Stimulated activated CD4-positive, alpha-beta T cell treated with anti-CD3 and anti-CD28 coated beads, Interleukin-4, amount 100 ng/mL, for 4 hours (primary cell): ENCODE measurements at places on chromosomes 7 and 10.

DNA sequence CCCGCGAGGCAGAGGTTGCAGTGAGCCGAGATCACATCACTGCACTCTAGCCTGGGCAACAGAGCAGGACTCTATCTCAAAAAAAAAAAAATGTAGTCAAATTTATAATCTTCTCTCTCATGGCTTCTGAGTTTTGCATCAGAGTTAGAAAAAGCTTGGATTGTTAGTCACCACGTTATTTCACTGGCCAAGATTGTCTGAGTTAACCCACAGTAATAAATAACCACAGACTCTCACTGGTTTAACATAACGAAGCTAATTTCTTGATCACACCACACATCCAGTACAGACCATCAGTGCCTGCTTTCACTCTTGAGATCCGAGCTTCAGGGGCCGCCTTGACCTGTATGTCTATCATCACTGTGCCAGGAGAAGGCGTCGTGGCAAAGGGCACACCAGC is 116.8 kb upstream of the JCAD start:
- DNase-seq = no peak

DNA sequence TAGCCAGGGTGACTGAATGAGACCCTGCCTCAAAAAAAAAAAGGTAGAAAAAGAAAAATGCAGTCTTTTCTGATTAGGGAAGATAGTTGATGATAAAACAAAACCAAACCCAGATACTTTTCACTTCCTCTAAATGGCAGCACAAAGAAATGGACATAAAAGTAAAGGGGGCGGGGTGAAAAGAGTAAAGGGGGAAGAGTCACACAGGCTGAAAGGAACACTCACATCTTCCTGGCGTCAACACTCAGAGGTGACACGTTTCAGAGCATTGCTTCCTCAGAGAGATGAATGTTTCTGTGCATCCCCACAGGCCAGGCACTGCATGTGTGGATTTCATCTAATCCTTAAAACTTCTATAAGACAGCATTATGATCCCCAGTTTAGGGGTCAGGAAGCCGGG is 81.2 kb downstream of the HIPK2 start:
- no peak for DNase-seq

DNA sequence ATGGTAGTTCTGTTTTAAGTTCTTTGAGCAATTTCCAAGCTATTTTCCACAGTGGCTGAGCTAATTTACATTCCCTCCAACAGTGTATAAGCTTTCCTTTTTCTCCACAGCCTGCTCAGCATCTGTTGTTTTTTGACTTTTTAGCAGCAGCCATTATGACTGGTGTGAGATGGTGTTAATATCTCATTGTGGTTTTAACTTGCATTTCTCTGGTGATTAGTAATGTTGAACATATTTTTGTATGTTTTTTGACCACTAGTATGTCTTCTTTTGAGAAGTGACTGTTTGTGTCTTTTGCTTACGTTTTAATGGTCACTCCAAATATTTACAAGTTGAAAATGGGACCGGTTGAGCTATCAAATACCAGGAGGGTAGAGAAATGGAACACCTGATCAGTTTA is 20.4 kb downstream of the GNG11 start:
- DNase-seq = no peak

GRCh38 chr10:78520737-78521430 is 487.2 kb downstream of the RPS24 start:
- no peak for DNase-seq

- DNase-seq = no peak
Measured at GRCh38 chr7:103962070-103962469, 27.4 kb downstream of the RELN start.

DNA sequence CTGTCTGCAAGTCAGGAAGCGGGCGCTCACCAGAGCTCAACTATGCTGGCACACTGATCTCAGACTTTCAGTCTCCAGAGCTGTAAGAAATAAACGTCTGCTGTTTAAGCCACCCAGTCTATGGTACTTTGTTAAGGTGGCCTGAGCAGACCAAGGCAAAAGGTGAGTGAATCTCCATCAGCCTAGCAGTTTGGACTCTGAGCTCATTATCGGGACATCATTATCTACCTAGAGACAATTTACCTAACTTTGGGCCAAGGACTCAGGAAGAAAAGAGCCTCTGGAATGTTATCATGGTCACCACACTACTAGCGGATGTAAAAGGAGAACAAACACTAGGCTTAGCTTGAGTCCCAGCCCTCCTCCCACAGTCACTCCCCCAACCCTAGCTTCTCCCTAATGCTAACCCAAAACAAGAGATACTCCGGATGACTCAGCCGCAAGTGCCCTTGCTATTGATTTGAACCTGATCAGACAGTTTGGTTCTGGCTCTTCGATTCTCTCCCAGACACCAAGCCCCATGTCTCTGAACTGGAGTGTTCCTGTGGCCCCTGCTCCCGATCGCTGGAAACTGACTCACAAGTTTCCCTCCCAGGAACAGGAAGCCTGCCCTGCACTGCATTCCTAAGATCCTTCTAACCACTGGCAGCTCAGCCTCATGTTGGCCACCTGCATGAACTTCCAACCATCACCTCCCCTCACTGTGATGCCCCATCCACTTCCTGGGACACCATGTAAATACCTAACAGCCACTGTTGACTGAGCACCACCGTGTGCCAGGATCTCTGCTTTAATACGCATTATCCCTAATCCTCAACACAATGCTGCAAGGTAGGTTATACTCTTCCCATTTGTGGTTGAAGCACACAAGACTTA is 34.5 kb downstream of the CREB3L2 start:
- DNase-seq = no peak

- DNase-seq = no peak
Measured at GRCh38 chr10:96656198-96656577, 64.1 kb downstream of the PIK3AP1 start.

DNA sequence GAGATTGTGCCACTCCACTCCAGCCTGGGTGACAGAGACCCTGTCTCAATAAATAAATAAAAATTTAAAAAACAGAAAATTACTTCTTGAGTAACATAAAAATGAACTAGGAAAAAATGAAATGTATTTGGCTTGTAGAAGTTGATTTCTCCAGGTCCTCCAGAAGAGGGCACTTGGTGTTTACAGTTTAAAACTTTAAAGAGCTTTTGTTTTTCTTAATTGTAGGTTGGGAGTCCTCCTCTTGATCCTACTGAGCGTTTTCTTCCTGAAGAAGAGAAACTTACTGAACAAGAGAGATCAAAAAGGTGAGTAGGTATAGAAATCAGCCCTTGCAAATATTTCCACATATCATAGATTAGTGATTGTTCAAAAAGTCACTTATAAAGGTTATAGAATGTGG is 16.2 kb downstream of the KIFBP start:
- no peak for DNase-seq
